ENCODE measurements at places on chromosomes 5 and 9. TPM values are rescaled to one million over a fixed set of nuclear protein-coding genes. Genes with fewer than 3 reads are reported as not detected.

DNA sequence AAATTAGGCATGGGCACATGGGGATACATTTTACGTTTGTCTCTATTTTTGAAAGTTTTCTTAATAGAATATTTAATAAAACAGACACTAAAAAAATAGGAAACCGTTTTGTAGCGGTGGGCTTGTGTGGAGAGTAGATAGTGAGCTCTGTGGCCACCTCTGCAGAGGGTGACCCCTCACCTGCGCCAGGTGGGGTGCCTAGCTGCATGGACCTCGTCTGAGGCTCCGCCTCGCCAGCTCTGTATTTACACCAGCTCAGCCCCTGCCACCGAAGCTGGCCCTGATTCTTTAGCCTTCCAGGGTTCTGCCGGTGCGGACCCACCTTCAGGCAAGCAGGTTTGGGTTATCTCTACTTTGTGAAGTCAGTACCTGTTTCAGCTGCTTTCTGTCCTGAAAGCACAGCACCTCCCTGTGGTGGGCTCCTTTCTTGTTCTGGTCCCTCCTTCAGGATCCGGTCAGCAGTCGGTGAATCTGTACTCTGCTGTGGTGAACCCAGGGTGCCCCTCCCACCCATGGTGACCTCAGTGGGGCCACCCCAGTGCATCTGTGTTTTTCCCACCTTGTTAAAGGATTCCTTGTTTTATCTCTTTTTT lies 105.2 kb upstream of the CACNA1B start:
- DNase-seq: no peak

- no peak for DNase-seq
Measured at GRCh38 chr5:119031905-119032304, 39.0 kb upstream of the DMXL1 start.

- no peak for DNase-seq
Measured at GRCh38 chr5:103362211-103362610, 103.6 kb downstream of the MACIR start.

- DNase-seq: no peak
Measured at GRCh38 chr9:68740561-68740960, 35.5 kb downstream of the PIP5K1B start.

GRCh38 chr5:8184455-8185063 lies 315.6 kb downstream of the MTRR start:
- DNase-seq: peak; percentile 16

DNA sequence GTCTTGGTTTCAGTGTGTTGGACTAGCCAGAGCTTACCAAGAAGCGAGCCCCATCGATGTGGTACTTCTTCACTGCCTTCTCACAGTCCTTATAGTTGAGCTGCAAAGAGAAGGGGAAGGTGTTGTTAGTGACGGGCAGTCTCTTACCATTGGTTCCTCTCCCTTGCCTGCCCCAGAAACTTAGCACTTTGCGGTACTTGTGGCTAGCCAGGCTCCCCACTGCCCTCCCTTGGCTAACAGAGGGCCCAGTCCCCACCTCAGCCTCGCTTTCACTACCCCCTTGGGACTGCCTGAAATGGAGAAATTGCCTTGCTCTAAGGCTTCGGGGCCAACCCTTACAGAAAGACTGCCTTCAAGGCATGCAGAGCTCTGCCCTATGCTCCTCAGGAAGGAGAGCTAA lies 4.3 kb downstream of the LCP2 start:
- no peak for DNase-seq

DNA sequence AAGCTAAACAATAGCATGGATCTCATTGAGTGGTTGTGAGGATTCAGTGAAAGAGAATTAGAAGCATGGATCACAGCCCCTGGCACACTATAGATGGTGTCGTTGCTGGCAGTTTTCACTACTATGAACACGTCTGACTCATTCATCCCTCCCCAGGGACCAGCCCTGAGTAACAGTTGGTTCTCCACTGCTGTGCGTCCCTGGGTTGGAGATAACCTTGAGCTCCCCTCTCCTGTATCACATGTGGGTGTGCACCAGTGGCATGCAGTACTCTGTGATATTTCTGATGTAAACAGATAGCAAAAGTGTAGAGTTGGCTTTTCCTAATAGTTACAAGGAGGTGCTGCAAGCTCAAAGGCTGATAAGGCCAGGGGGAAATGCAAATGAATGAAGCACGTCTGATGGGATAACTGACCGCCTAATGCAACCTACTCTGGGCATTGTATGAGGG lies 8.8 kb upstream of the LCP2 start:
- DNase-seq: no peak

DNA sequence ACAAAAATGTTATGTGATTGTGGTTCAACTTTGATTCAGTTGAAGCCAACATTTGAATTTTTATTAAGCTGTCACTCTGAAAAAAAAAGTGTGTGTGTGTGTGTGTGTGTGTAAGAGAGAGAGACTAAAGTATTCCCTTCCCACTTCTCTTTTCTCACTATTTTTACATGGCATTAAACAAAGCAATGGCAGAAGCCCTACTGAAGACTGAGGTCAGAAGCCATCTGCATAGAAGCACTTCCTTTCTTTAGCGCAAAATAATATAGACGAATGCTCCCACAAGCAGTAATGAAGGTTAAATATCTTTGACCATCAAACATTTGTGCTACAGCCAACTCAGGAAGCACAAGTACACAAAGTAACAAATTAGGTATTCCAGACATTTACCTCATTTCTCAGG lies 540.5 kb downstream of the KCTD16 start:
- DNase-seq: no peak

GRCh38 chr9:6845880-6846279 lies 88.1 kb downstream of the KDM4C start:
- no peak for DNase-seq

DNA sequence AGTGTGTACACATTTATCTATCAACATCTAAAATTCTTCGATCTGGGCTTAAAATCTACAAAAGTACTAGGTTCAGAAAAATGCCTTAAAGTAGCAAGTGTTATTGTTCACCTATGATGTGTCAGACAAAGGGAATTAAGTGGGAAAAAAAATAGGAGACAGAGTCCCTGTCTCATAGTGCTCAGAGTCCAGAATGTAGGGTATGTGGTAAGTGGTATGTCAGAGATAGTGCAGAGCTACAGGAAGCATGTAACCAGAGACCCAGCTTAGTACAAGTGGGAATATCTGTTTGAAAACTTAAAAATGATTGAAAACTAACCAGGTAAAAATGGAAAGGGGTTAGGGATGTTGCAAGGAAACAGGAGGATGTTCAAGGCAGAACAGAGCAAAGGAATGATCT lies 482.8 kb downstream of the ELAVL2 start:
- no peak for DNase-seq

Gene NR5A1
- total RNA-seq: not detected

Gene CDH6
- 0.21 TPM for total RNA-seq

Gene LTC4S
- total RNA-seq: 6.4 TPM

Gene C5orf52
- not detected for total RNA-seq

Gene ZFP37
- total RNA-seq: 1.5 TPM

Gene PCDHB4
- not detected for total RNA-seq

Gene PLAC8L1
- 0.94 TPM for total RNA-seq

Data from T-helper 17 cell (primary cell).